ENCODE measurements at places on chromosomes 3 and 15.

DNA sequence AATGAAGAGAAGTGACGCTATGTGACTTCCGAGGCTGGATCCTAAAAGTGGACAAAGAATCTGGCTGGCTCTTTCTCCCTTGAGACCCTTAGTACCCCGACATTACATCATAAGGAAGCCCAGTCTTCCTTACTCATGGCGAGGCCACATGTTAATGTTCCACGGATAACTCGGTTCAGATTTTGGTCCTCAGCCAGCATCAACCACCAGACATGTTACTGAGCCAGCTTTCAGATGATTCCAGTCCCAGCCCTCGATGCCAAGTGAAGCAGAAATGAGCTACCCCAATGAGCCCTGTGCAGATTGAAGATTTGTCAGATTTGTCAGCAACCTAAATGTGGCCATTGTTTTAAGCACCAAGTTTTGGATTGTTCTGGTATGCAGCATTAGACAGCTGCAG lies 46.6 kb downstream of the SLCO2A1 start:
- DNase-seq, result no peak

DNA sequence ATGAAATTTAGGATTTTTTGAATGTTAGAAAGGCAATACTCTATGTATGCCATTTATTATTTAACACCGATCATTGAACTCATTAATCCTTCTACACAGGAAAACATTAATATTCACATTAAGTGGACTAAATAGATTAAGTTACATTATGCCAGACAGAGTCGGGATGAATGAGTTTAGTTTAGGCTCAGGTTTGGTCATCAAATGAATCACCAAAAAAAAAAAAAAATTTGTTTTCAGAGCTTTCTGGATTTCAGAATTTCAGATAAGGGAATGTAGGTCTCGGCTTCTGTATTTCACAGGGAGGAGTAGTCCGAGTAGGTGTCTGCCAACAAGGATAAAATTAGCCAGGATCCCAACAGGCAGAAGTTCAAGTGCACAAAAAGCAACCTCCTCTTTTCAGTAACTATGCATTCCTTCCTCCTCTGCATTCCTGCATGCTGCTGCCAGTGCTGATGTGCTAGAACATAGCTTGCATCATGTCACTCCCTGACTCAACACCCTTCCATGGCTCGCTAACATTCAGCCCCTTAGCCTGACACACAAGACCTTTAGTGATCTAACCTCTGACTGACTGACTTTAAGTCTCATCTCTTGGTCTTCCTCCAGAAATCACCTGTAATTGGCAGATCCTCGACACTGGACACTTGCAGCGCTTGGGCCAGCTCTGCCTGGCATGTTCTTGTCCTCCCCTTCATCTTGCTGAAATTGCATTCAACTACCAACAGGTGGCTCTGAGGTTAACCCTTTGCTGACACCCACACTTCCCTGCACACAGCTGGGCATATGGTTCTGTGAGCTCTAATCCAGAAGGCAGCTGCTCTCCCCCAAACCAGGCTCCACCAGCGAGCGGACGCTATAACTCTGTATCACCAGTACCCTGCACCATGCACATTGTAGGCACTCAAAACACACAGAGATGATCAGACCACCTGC lies 145.4 kb upstream of the PROK2 start:
- DNase-seq, result no peak

DNA sequence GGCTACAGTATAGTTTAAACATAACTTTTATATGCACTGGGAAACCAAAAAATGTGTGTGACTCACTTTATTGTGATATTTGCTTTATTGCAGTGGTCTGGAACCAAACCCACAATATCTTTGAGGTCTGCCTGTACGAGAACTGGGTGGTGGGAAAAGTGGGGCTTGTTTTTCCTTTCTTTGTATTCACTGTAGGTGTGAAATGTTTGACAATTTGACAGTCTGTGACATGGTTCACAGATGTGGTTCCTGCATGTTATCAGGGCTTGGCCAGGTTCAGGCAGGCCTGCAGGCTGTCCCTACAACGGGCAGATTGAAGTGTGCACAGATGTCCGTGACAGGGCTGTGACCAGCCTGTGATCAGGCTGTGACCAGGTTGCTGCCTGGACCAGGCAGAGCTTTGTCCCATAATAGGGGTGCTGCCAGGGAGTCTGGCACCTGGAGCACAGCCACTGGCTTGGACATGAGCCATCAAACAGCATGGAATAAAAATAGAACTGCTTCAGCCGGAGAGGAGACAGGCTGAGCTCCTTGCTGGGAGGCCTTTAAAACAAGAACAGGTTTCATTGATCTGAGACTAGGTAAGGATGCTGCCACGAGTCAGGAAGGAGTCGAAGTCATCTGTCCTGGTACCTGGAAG lies 61.0 kb downstream of the KLF13 start:
- no peak for DNase-seq

DNA sequence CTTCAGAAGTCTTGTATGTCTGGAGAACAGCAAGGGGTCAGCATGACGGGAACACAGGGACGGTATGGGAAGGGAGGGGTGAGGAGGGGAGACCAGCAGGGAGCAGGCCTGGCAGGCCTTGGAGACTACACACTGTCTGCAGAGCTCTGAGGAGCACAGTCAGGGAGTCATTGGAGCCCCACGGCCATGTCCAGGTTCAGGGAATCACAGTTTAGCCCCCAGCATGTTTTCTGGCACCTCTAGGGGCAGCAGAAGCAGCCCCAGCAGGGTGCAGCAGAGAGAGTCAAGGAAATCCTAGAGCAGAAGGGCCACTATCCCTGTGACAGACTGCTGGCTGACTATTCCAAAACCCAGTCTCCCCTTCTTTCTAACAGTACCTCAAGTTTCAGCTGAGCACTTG lies 3.2 kb downstream of the LAMP3 start:
- DNase-seq, result no peak

DNA sequence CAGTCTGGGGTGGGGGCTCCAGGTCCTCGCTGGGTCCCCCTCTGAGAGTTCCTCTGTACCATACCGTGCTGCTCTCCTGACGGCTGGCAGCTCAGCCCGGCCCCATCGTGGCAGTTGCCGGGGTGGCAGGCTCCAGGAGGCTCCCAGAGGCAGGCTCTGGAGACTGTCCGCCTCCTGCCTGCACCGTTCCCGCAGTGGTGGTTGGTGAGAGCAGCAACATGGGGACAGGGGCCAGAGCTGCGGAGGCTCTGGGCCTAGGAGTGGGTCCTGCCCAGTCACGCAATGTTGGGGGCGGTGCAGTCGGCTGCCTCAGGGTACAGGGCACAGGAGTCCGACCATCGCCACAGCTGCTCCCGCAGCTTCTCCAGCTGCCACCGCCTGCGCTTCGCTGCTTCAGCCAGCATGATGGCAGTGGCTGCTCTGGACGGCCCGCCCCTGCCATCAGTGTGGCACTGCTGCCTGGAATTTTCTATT lies 492.7 kb downstream of the AGBL1 start:
- no peak for DNase-seq

DNA sequence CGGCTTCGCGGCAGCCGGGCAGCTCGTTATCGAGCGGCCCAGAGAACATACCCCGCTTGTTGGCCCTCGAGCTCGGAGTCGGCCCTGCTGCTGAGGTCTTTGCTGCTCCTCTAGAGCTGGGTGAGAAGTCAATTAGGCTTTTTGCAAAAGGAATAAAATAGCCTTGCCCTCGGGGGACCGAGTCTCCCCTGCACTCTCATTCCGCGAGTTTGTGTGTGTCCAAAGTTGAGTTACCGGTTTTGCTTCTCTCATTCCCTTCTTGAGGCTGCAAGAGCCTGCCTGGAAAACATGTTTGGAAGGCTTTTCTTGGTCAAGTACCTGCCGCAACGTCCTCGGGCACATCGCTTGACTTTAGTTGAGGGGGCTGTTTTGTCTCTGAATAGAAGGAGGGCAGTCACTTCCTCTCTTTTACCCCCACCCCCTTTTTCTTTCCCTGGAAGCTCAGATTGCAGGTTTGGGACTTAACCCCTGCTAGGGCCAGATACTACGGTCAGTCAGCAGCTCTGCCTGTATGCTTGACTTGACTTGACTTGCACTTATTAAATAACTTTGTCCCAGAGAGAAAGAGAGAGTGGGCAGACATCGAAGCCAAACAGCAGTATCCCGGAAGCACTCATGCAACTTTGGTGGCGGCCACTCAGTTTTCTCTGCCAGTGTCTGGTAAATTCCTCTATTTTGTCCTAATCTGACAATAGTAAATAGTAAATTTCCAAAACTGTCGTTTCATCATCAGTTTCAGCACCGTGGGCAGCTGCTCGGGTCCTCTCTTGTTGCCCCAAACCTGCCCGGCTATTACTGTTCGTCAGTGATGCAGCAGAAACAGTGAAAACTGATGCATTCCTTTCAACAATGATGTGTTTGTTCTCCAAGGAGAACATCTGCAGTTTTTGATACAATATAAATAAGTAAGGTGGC lies 609 bp downstream of the RNF13 start:
- DNase-seq, result peak; percentile 18

- no peak for DNase-seq
Measured at GRCh38 chr3:10196389-10197052, 31.8 kb downstream of the IRAK2 start.

GRCh38 chr3:114394551-114394950 lies 100.7 kb downstream of the TIGIT start:
- DNase-seq, result no peak
